ENCODE measurements at places on chromosomes 1 and 21. TPM values are rescaled to one million over a fixed set of nuclear protein-coding genes. Genes with fewer than 3 reads are reported as not detected.

COL11A1 gene
- total RNA-seq = 25.1 TPM

GRCh38 chr1:61186753-61187152 lies 104.4 kb downstream of the NFIA start:
- no peak for DNase-seq
- peaks cover 21% of the 10 kb centered on the region for H3K4me1 ChIP-seq
- no peak overlapping the region for H3K4me3 ChIP-seq
- H3K27me3 ChIP-seq = no peaks in the 10 kb centered on the region
- no peaks in the 10 kb centered on the region for H3K36me3 ChIP-seq
- no peak overlapping the region for H3K27ac ChIP-seq

- H3K4me1 ChIP-seq = peaks cover 13% of the 10 kb centered on the region
- H3K27ac ChIP-seq = peak overlapping the region; percentile 12
- H3K27me3 ChIP-seq = no peaks in the 10 kb centered on the region
- no peak for DNase-seq
- H3K36me3 ChIP-seq = no peaks in the 10 kb centered on the region
Observed at GRCh38 chr1:6014130-6014999, 22.1 kb upstream of the NPHP4 start.

DNA sequence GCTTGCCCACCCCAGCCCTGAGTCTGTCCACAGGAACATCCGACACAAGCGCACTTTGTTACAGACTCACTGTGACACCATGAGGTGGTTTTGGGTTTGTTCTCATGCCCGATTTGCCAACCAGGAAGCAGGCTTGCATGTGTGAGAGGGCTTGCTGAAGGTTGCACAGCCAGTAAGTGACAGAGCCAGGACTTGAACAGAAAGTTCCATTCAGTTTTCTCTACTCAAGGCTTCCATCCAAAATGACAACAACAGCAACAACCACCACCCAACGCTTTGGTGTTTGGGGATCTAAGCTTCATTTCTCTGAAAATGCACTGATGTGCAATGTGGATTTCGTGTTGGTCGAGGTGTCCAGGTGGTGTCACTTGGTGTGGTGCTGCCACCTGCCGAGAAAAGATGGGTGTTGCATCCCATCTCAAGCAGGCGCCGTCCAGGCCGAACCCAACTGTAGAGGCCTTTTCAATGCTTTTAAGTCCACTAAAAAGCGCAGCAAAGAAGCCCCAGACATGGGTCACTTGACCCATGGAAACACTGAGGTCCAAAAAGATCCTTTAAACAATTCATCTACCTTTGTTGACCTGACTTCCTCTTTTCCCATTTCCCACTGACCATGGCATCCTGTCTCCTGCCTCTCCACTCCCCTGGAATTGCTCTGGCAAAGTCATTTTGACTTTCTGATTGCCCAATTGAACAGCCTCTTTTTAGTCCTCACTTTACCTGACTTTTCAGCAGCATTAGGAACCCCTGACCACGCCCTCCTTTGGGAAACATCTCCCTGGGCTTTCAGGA lies 12.2 kb downstream of the CITED4 start:
- H3K4me1 ChIP-seq = peaks cover 21% of the 10 kb centered on the region
- no peaks in the 10 kb centered on the region for H3K27me3 ChIP-seq
- H3K36me3 ChIP-seq = no peaks in the 10 kb centered on the region
- DNase-seq = peak; percentile 72
- no peak overlapping the region for H3K4me3 ChIP-seq

BATF3 gene
- not detected for total RNA-seq

DNA sequence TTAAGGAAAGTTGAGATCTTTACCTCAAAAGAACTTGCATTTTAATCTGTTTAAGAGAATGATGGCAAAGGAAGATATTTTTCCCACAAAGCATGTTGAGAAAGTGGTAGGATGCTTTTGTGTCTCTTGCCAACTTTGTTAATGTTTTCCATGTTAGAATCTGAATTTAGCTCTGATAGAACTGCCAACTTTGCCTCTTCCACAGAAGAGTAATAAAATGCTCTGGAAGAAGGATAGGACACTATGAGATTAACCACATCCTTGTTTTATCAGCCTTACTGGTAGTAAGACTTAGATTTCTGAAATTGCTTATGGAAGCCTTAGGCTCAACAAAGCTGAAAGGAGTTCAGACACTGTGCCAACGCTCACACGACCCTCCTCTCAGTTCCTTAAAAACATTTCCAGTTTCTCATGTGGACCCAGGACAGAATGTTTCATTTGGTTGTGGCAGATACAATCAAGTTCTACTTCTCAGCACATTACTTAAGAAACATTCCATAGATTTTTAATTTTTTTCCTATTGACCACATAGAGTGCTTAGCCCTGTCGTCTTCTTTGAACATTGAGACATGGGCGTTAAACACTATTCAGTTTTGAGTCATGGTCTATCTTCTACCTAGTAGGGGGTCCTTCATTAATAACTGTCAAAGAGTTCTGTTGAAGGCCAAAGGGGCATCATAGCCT lies 59.0 kb downstream of the MTR start:
- no peak overlapping the region for H3K27ac ChIP-seq
- H3K4me1 ChIP-seq = no peaks in the 10 kb centered on the region
- no peak for DNase-seq
- peaks cover 51% of the 10 kb centered on the region for H3K36me3 ChIP-seq
- no peaks in the 10 kb centered on the region for H3K27me3 ChIP-seq
- H3K4me3 ChIP-seq = no peak overlapping the region

DNA sequence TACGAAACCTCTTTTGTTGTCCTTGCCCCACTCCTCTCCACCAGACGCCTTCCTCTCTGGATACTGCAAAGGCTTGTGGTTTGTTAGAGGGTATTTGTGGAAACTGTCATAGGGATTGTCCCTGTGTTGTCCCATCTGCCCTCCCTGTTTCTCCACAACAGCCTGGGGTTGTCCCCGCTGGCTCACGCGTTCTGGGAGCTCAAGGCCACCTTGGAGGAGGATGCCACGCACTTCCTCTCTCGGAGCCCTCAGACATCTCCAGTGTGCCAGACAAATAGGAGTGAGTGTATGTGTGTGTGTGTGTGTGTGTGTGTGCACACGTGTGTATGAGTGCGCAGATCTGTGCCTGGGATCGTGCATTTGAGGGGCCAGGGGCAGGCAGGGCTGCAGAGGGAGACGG lies 37.6 kb upstream of the IL19 start:
- H3K4me3 ChIP-seq = no peak overlapping the region
- no peak overlapping the region for H3K27ac ChIP-seq
- no peak for DNase-seq
- H3K4me1 ChIP-seq = peaks cover 7% of the 10 kb centered on the region
- H3K27me3 ChIP-seq = no peaks in the 10 kb centered on the region

GRCh38 chr1:2786329-2787162 lies 14.9 kb downstream of the TTC34 start:
- H3K27me3 ChIP-seq = no peaks in the 10 kb centered on the region
- H3K4me3 ChIP-seq = no peak overlapping the region
- H3K36me3 ChIP-seq = peaks cover 9% of the 10 kb centered on the region
- no peak overlapping the region for H3K27ac ChIP-seq

DNA sequence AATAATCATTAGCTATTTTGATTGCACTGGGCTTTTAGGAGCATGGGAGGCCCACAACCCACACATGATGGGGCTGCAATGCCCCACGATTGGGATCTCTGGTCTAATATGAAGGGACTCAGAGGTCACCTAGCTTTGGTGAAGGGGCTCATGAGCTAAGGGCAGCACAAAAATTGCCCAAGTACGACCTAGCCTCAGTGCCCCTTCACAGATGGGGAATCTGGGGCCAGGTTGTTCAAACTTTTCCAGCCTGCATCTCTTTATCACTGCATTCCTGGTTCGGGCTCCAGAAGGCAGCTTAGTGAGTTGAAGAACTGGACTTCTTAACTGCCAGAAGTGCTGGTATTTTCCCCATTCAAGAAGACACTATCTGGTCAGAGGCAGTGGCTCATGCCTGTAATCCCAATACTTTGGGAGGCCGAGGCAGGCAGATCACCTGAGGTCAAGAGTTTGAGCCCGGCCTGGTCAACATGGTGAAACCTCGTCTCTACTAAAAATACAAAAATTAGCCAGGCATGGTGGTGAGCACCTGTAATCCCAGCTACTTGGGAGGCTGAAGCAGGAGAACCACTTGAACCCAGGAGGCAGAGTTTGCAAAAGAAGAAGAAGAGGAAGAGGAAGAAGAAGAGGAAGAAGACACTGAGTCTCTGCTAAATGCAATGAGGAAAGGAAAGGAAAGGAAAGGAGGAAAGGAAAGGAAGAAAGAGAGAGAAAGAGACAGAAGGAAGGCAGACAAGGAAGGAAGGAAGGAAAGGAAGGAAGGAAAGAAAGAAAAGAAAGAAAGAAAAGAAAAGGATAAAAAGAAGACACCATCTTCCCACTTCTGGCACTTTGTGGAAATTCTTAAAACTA lies 258.5 kb upstream of the IRF2BP2 start:
- no peak overlapping the region for H3K4me3 ChIP-seq
- peak overlapping the region; percentile 59 for H3K27ac ChIP-seq
- peaks cover 22% of the 10 kb centered on the region for H3K4me1 ChIP-seq
- DNase-seq = no peak

BRWD1 gene
- total RNA-seq = 38.4 TPM

DNA sequence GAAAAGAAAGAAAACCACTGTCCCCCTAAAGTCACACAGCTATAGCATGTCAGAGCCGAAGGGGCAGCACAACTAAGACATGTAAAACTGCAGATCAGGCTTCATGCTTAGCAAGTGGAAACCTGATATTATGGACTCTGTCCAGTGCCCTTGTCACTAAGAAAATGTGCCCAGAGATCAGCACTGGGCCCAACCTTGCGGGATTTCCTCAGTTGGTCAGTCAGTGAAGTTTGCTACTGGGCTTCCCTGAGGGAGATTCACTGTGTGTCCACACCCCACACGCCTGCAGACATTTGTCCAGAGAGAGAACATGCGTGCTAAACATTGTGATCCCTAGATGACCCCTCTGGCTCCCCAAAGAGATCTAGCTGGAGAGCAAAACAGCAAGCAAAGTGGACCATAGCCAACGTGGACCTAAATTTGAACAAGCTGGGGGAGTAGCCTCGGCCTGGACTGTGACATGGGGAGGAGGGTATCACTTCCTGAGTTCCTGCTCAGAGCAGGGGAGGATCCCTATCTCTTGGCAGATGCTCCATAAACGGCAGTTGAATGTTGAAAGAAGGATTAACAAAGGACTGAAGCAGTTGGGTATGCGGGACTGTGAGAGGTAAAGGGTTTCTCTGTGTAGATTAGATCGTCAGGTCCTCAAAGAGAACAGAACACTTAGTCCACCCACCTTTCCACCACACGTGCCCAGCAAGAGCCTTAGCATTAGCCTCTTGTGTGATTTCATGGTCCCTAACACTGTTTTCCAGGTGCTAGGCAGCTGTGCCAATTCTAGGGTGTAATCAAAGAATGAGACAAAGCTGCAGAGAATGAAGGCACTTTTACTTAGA lies 53.6 kb downstream of the GLUL start:
- no peaks in the 10 kb centered on the region for H3K36me3 ChIP-seq
- no peaks in the 10 kb centered on the region for H3K27me3 ChIP-seq
- H3K4me3 ChIP-seq = no peak overlapping the region
- H3K4me1 ChIP-seq = peaks cover 40% of the 10 kb centered on the region
- DNase-seq = no peak

DNA sequence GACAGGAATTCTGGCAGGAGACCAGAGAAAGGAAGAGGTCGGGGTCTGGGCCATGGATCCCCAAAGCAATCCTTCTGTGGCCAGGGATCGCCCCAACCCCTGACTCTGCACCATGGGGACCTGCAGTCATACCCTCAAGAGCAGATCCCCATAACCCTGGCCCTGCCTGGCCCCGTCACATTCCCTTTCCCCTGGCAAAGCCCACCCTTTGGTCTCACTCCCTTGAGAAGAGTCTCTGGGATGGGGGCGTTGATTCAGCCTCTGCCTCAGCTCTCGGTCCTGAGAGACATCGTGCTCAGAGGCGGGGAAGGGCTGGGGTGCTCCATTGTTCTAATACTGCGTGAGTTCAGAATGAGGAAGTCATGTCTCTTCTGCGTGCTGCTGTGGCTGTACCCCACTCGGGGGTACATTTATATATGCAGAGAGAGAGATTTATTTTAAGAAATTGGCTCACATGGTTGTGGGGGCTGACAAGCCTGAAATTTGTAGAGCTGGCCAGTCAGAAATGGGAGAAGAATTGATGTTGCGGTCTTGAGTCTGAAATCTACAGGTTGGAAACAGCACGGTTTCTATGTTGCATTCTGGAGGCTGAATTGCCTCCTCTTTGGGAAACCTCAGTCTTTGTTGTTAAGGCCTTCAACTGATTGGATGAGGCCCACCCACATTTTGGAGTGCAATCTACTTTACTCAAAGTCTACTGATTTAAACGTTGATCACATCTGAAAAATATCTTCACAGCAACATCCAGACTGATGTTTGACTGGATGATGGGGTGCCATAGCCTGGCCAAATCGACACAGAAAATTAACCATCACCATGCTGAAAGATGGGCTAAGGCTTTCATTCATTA lies 4.2 kb upstream of the PADI2 start:
- DNase-seq = no peak
- H3K36me3 ChIP-seq = no peaks in the 10 kb centered on the region
- no peak overlapping the region for H3K4me3 ChIP-seq
- no peak overlapping the region for H3K27ac ChIP-seq
- peaks cover 31% of the 10 kb centered on the region for H3K27me3 ChIP-seq
- H3K4me1 ChIP-seq = peaks cover 20% of the 10 kb centered on the region

All from neural crest cell (in vitro differentiated cells).